ENCODE measurements at places on chromosomes 3 and 15. TPM values are rescaled to one million over a fixed set of nuclear protein-coding genes. Genes with fewer than 3 reads are reported as not detected.

The MYRIP gene
- total RNA-seq = not detected

The AADACL2 gene
- total RNA-seq = not detected

The DCLK3 gene
- not detected for total RNA-seq

The ZNF860 gene
- 0.44 TPM for total RNA-seq

The DPPA2 gene
- total RNA-seq = not detected

The TNFAIP8L3 gene
- total RNA-seq = 2.9 TPM

The MELTF gene
- 7.9 TPM for total RNA-seq

The ATP10A gene
- total RNA-seq = 2.6 TPM

The ARNT2 gene
- total RNA-seq = 8.6 TPM

The DCUN1D1 gene
- total RNA-seq = 33.5 TPM

The COPG1 gene
- 452 TPM for total RNA-seq

The IL5RA gene
- total RNA-seq = not detected

The SEMA3F gene
- total RNA-seq = 0.43 TPM

The SST gene
- not detected for total RNA-seq

The ZWILCH gene
- total RNA-seq = 38.5 TPM

The FBLN2 gene
- 251 TPM for total RNA-seq

The TTC23 gene
- total RNA-seq = 27.8 TPM

The DAPK2 gene
- 1.1 TPM for total RNA-seq

The COX5A gene
- 45.7 TPM for total RNA-seq

The ITPKA gene
- total RNA-seq = 3.5 TPM

The SOX2 gene
- not detected for total RNA-seq

The SFMBT1 gene
- 3.9 TPM for total RNA-seq

The GOLGA6L2 gene
- not detected for total RNA-seq

The SENP7 gene
- 11.4 TPM for total RNA-seq

The DGKG gene
- total RNA-seq = 2.4 TPM

The RPUSD2 gene
- 11.4 TPM for total RNA-seq

The SAXO2 gene
- total RNA-seq = 1.3 TPM

The ROBO2 gene
- 0.66 TPM for total RNA-seq

The RGMA gene
- total RNA-seq = not detected

The UBAP1L gene
- 2.2 TPM for total RNA-seq

The ALDH1L1 gene
- total RNA-seq = 1.3 TPM

The QTRT2 gene
- total RNA-seq = 20.1 TPM

The PAK6 gene
- total RNA-seq = under 0.01 TPM

The LTK gene
- total RNA-seq = 3.9 TPM

The WNT5A gene
- total RNA-seq = 128 TPM

The VPS18 gene
- 78.3 TPM for total RNA-seq

The WDR93 gene
- total RNA-seq = not detected

The COL6A6 gene
- total RNA-seq = under 0.01 TPM

The IGSF10 gene
- total RNA-seq = 0.14 TPM

The GRAMD2A gene
- total RNA-seq = 0.14 TPM

The PLA2G4E gene
- total RNA-seq = not detected

The NR1I2 gene
- total RNA-seq = under 0.01 TPM

The LARP6 gene
- total RNA-seq = 211 TPM

The BCL2A1 gene
- 1.3 TPM for total RNA-seq

The MB21D2 gene
- 12.7 TPM for total RNA-seq

The KBTBD13 gene
- total RNA-seq = not detected

The BLM gene
- 17.0 TPM for total RNA-seq

The LEO1 gene
- total RNA-seq = 25.8 TPM

The MOBP gene
- not detected for total RNA-seq
